ENCODE measurements at places on chromosomes 6 and 20. TPM values are rescaled to one million over a fixed set of nuclear protein-coding genes. Genes with fewer than 3 reads are reported as not detected.

PRSS16 gene
- total RNA-seq = 1.6 TPM

ERVFRD-1 gene
- not detected for total RNA-seq

KHDRBS2 gene
- total RNA-seq = under 0.01 TPM

POM121L2 gene
- total RNA-seq = not detected

F13A1 gene
- 160 TPM for total RNA-seq

BTN1A1 gene
- not detected for total RNA-seq

SPEF1 gene
- not detected for total RNA-seq

IL17F gene
- total RNA-seq = not detected

MUC21 gene
- not detected for total RNA-seq

CRNKL1 gene
- total RNA-seq = 38.1 TPM

DPM1 gene
- 40.2 TPM for total RNA-seq

SLC2A10 gene
- total RNA-seq = 24.0 TPM

CHMP4B gene
- 24.0 TPM for total RNA-seq

CDK5RAP1 gene
- 20.4 TPM for total RNA-seq

Data from skeletal muscle tissue (tissue), 5 donors.